ENCODE measurements at places on chromosomes 7 and 10.

- DNase-seq, result no peak
Observed at GRCh38 chr10:71840177-71840957, 10.7 kb downstream of the PSAP start.

GRCh38 chr10:86046845-86047460 lies 319.6 kb downstream of the GRID1 start:
- DNase-seq, result no peak

DNA sequence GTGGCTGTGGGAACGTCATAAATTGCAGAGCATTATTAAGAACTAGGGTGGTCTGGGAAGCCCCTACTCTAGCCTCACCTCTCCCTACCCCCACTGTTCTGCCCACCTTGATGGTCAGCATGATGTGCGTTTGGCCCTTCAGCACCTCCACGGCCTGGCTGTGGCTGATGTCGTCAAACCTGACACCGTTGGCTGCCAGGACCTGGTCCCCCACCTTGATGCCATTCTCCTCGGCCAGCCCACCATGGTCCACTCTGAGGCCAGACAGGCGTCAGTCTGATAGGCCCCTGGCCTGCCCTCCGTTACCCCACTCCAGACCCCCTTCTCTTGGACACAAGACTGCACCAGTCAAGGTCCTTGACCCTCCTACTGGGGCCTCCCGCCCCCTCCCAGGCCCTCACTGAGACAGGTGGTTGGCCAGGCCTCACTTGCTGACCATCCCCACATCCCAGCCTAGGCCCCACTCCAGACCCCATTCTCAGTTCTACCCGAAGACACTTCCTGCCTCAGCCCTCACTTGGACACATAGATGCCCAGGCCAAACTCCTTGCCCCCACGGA lies 9.2 kb downstream of the PDZD7 start:
- no peak for DNase-seq

DNA sequence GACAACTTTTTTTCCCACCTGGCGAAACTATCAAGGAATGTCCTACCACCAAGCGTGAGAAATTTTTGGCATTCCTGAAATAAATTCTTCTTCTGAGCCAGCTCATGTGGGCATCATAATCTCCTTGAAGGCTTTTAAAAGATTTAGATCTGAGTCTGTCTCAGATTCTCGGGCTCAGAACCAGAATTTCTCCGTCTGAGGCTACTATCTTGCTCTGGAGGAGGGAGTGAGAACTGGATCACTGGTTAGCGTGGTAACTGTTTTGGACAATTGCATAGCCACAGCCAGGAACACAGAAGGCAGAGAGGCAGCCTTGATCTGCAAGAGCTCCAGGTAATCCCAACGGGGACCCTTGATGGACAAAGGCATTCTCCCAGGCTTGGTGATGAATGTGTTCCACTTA lies 1.0 kb upstream of the PLAC9 start:
- no peak for DNase-seq

- no peak for DNase-seq
Observed at GRCh38 chr10:50381642-50382041, 130.3 kb upstream of the ASAH2 start.

GRCh38 chr10:127299956-127300689 lies 103.7 kb upstream of the INSYN2A start:
- DNase-seq, result no peak

DNA sequence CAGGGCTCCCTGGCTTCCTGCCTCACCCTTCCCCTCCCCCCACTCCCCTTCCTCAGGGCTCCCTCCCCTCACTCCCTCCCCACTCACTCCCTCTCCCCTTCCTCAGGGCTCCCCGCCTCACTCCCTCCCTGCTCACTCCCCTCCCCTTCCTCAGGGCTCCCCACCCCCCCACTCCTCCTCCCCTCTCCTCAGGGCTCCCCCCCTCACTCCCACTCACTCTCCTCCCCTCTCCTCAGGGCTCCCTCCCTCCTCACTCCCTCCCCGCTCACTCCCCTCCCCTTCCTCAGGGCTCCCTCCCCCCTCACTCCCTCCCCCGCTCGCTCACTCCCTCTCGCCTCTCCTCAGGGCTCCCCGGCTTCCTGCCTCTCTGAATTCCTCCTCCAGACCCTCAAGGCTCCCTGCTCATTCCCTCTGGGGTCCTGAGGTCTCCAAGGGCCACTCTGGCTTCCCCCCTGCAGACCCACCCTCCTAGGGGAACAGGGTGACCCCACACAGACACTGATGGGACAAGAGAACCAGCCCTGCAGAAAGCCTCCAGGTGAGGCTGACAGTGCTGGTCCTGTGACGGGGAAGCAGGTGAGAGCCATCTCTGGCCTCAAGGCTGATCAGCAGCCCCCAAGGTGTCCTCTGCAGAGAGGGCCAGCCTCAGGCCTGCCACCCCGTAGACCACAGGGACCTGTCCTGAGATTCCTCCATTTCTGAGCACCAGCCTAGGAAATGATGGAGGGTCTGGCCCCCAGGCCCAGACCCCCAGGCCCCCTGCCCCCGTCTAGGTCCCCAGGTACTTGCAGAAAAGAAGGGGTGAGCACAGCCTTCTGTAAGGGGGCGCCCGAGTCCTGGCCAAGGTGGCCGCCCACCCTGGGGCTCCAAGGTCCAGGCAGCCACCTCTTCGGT lies 47.2 kb downstream of the PWWP2B start:
- no peak for DNase-seq

DNA sequence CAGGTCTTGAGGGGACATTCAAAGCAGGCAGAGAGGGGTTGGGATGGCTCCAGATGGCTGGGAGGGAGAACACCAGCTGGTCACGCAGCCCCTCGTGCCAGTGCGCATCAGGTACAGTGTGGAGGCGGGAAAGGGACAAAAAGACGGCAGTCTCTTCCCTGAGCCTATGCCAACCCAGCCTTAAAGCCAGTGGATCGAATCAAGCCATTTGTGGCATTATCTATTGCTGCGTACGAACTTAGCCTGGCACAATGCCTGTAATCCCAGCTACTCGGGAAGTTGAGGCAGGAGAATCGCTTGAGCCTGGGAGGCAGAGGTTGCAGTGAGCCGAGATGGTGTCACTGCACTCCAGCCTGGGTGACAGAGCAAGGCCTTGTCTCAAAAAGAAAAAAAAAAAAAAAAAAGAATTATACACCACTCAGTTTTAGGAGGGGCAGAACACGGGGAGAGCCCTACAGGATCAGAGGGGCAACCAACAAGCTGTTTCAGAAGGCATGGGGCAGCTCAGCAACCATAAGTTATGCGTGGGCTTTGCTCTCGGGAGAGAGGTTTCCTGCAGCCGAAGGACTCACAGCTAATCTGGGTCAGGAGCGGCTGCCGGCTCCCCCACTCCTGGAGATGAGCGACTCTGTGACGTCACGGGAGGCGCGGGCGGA lies 356 bp upstream of the NDUFB2 start:
- DNase-seq, result peak; percentile 92

DNA sequence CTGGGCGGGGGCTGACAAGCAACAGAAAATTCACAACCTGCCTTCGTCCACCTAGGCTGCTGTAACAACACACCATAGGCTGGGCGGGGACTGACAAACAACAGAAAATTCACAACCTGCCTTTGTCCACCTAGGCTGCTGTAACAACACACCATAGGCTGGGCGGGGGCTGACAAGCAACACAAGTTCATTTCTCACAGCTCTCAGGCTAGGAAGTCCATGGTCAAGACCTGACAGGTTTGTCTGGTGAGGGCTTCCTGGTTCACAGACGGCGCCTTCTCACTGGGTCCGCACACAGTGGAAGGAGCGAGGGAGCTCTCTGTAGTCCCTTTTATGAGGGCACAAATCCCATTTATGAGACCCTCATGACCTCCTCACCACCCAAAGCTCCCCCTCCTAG lies 52.2 kb downstream of the DIP2C start:
- DNase-seq, result no peak

DNA sequence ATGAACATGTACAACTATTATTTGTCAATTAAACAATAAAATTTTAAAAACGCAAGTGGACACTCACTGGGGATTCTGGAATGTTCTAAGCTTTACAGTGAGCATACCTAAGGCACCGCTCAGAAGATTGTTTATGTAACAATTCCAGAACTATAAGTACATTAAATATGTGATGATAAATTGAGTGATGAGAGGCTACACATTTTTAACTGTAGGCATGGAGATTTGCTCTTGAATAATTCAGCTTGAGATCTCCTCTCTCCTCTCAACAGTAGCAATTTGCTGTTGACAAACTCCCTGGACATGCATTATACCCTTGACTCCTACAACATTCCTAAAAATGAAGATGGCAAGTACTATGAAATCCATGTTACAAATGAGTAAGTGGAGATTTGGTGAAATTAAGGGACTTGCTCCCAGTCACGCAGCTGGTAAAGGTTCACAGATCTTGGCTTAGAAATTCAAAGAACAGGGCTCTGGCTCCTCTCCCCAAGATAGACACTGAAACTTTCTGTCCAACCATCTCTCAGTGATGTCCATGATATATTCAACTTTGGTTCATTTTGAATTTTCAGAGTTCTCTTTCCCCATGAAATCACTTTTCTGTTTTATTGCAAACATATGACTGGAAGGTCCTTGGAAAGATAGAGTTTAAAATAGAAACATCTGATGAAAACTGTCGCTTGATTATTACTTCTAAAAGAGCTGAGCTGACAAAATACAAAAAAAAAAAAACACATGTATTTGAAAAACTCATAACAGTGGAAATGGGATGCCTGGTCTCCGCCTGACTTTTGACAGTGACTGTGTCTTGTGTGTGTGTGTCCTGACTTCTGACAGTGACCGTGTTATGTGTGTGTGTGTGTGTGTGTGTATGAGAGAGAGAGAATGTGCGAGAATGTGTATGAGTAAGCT lies 488.3 kb downstream of the TNS3 start:
- no peak for DNase-seq

DNA sequence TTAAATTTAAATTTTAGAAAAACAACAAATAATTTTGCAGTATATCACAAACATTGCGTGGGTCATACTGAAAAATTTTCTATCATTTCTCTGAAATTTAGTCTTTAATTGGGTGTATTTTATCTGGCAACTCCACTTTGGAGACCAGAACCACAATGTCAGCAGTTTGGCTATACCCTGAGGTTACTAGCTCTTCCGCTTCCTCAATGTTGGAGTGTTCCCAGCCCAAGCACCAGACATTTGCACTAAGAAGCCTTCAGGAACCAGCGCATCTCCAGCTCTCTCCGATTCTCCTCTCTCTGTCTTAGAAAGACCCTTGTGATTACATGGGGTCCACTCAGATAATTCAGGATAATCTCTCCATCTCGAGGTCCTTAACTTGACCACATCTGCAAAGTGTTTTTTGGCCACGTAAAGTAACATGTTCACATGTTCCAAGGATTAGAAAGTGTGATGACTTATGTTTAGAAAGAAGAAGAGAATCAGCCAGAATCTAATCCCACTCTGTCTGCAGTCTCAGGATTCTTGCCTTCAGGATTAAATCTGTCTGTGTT lies 43.1 kb upstream of the ADRB1 start:
- no peak for DNase-seq

- no peak for DNase-seq
Observed at GRCh38 chr10:116665541-116666125, 44.9 kb downstream of the PNLIPRP2 start.

DNA sequence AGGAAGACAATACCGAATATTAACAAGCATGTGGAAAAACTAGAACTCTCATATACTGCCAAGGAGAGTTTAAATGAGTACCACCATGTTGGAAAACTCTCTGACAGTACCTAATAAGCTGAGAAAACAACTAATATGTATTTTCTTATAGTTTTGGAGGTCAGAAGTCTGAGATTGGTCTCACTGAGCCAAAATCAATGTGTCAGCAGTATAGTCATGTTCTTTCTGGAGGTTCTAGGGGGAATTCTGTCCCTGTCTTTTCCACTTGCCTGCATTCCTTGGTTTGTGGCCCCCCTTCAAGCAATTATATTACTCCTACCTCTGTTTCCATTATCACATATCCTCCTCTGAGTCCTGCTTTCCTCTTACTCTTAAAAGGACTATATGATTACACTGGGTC lies 144.6 kb downstream of the HBP1 start:
- no peak for DNase-seq

- no peak for DNase-seq
Observed at GRCh38 chr10:74120911-74121310, 29.7 kb downstream of the AP3M1 start.

GRCh38 chr7:150952331-150953050 lies 25.6 kb downstream of the KCNH2 start:
- no peak for DNase-seq

GRCh38 chr7:23349484-23350157 lies 50.5 kb downstream of the MALSU1 start:
- DNase-seq, result no peak

DNA sequence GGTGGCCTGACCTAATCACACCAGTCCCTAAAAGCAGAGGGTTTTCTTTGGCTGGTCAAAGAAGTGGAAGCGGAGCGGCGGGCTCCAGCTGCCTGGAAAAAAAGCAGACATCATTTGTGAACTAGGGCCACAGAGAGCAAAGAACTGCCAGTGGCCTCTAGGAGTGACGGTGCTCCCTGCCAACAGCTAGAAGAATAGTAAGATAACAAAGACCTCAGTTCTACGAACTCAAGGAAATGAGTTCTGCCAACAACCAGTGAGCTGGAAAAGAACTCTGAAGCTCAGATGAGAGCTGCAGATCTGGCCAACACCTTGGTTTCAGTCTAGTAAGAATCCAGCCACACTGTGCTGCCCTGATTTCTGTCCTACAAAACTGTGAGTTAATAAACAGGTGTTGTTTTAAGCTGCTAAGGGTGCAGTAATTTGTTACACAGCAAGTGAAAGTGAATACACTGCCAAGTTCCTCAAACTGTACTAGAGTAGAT lies 178.0 kb downstream of the SRPK2 start:
- DNase-seq, result no peak

DNA sequence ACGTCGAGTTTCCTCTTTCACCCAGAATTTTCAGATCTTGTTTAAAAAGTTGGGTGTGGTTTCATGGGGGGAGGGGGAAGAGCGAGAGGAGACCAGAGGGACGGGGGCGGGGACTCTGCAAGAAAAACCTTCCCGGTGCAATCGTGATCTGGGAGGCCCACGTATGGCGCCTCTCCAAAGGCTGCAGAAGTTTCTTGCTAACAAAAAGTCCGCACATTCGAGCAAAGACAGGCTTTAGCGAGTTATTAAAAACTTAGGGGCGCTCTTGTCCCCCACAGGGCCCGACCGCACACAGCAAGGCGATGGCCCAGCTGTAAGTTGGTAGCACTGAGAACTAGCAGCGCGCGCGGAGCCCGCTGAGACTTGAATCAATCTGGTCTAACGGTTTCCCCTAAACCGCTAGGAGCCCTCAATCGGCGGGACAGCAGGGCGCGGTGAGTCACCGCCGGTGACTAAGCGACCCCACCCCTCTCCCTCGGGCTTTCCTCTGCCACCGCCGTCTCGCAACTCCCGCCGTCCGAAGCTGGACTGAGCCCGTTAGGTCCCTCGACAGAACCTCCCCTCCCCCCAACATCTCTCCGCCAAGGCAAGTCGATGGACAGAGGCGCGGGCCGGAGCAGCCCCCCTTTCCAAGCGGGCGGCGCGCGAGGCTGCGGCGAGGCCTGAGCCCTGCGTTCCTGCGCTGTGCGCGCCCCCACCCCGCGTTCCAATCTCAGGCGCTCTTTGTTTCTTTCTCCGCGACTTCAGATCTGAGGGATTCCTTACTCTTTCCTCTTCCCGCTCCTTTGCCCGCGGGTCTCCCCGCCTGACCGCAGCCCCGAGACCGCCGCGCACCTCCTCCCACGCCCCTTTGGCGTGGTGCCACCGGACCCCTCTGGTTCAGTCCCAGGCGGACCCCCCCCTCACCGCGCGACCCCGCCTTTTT lies at the start of gene VIM:
Gene VIM (plus strand): TSS at position 151 of the 925 bp plus-strand sequence. CDS start 1,182 bp downstream, outside the sequence.
- peak; percentile 74 for DNase-seq

- no peak for DNase-seq
Observed at GRCh38 chr7:100802951-100803350, 24.4 kb downstream of the EPHB4 start.

GRCh38 chr7:131267631-131268030 lies 60.0 kb upstream of the MKLN1 start:
- DNase-seq, result no peak

- DNase-seq, result no peak
Observed at GRCh38 chr10:122894261-122894944, 15.0 kb upstream of the FAM24B start.
